ENCODE measurements at places on chromosomes 1 and 21.

GRCh38 chr1:10556430-10557005, 81.8 kb downstream of the PEX14 start:
- DNase-seq, result no peak

DNA sequence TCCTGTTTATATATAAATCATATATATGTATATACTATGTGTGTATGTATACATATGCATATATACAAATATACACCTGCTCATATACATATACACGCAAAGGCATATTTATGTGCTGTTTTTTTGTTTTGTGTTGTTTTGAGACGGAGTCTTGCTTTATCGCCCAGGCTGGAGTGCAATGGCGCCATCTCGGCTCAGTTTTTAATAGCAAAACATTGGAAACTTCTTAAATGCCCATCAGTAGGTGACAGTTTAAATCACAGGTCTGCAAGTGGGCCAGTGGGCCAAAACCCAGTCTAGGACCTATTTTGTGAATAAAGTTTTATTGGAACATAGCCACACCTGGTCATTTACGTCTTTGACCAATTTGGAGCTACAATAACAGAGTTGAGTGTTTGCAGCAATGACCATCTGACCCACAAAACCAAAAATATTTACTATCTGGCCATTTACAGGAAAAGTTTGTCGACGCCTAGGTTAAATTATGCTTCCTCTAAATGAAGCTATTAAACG, 132.3 kb downstream of the TOMM20 start:
- DNase-seq, result no peak

- DNase-seq, result no peak
Observed at GRCh38 chr1:31444725-31445448, 31.9 kb downstream of the SERINC2 start.

GRCh38 chr1:111446967-111447892, 1.8 kb downstream of the WDR77 start:
- DNase-seq, result no peak

DNA sequence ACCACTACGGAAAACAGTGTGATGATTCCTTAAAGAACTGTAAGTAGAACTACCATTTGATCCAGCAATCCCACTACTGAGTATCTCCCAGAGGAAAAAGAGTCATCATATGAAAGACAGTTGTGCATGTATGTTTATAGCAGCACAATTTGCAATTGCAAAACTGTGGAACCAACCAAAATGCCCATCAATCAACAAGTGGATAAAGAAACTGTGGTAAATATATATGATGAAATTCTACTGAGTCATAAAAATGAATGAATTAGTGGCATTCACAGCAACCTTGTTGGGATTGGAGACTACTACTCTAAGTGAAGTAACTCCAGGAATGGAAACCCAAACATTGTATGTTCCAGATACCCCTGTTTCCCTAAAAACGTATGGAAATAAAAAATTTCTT, 337.0 kb upstream of the PTBP2 start:
- no peak for DNase-seq

GRCh38 chr1:2195785-2196184, 1.2 kb upstream of the FAAP20 start:
- DNase-seq, result no peak

- no peak for DNase-seq
Observed at GRCh38 chr1:197073978-197074377, 6.9 kb upstream of the F13B start.

DNA sequence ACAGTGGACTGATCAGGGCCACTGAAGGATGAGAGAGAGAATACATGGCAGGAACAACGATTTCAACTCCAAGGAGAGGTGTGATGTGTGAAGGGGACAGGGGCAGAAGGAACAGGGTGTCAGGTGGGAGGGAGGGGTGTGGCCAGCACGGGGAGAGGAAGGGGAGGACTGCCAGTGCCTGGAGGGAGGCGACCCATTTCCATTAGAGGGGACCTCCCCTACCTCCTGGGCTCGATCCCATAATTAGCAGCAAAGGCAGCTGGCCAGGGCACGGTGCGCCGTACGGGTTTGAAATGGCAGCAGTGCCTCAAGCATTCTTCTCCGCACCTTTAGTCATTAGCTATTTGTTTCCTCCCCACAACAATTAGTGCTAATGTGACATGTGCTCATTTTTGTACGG, 22.7 kb downstream of the CRYAA start:
- no peak for DNase-seq

DNA sequence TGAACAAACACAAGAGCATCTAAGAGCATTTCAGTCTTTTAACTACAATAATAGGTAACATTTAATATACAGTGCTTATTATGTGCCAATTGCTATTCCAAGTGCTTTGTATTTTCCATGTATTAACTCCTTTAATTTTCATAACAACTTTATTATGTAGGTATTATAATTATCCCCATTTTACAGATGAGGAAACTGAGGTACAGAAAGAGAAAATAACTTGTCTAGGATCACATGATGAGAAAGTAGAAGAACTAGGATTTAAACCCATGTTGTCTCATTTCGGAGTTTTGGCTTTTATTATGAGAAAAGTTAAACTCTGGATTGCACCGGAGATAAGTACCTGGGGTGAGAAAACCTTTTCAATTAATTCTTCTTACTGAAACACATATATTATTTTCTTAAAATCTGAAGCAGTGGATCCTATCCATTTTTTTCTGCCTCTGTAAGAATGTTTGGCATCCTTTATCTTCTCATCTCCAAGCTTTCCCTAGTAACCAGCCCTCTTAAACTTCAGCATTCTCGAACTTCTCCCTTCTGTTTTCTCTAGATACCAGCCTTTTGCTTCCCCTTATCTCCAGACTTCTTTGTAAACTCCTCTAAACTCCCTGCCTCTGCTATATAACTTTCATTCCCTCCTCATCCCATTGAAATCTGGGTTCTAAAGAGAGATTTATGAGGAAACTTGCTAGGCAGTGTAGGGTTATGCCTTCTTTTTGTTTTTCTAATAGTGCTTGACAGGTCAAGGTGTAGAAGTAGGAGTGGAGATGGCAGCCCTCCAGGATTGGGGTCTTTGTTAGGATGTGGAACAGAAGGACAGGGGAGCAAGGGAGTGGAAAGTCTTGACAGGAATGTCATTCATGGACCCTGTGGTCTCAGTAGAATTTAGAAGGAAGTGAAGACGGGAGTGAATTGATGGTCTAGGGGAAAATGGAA, 28.3 kb downstream of the POU2F1 start:
- no peak for DNase-seq

DNA sequence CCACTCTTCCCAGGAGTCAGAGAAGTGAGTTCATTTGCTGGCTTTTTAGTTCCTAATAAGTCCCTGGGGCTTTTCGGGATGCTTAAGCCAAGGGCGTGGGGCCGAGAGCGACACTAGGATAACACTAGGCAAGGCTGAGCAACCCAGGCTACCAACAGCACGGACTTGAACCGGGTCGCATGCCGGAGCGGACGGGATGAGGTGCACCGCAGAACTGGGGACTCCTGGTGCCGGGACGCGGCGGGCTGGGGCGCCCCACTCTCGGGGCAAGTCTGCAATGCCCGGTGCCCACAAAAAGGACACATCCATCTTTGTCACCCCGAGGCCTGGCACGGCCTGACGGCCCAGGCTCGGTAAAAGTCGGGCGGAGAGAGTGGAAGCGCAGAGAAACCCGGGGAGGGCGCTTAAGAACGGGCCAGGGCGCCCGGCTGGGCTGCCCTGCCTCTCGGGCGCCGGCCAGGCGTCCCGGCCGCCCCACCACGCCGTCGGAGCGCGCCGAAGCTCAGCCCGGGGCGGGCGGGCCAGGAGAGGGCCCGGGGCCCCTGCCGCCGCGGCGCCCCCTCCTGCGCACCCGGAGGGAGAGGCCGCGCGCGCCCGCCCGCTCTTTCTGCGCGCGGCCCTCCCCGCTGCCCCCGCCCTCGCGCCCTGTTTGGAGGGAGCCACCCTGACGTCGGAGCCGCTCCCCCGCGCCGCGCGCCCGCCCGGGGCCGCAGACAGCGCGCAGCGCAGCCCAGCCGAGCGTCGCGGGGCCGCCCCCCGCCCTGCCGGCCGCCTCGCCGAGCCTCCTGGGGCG, at the start of gene NBL1:
Gene NBL1 (plus strand): TSS at position 710 of the 793 bp plus-strand sequence. CDS start 10,720 bp downstream, outside the sequence.
- peak; percentile 79 for DNase-seq

- DNase-seq, result no peak
Observed at GRCh38 chr1:240562111-240562590, 49.8 kb downstream of the GREM2 start.

- no peak for DNase-seq
Observed at GRCh38 chr1:201427963-201428362, 6.4 kb upstream of the TNNI1 start.

DNA sequence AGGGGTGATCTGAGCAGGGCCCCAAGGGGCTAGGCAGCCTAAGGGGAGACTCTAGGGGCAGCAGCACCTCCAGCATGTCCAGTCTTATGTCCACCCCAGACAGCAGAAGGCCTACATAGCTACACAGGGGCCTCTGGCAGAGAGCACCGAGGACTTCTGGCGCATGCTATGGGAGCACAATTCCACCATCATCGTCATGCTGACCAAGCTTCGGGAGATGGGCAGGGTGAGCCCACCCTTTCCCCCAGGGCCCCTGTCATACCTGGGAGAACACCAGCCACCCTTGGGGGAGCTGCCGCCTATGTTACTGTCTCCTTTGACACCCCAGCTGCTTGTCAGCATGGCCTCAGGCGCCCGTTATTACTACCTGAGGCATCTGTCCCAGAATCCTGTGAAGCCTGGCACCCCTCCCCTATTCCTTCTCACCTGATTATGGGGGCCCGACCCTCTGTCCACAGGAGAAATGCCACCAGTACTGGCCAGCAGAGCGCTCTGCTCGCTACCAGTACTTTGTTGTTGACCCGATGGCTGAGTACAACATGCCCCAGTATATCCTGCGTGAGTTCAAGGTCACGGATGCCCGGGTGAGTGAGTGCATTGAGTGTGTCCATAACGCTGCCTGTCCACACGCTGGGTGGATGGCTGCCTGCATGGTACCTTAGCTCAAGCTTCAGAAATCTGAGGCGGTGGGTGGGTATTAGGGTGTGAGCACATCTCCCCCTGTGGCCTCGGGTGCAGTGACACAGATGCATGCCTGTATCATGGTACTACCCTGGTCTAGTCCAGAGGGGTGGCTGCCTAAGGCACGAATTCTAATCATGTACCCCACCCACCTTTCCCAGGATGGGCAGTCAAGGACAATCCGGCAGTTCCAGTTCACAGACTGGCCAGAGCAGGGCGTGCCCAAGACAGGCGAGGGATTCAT, 29.7 kb upstream of the KDM4A start:
- no peak for DNase-seq

GRCh38 chr1:54329312-54330003, 76.7 kb downstream of the SSBP3 start:
- no peak for DNase-seq

DNA sequence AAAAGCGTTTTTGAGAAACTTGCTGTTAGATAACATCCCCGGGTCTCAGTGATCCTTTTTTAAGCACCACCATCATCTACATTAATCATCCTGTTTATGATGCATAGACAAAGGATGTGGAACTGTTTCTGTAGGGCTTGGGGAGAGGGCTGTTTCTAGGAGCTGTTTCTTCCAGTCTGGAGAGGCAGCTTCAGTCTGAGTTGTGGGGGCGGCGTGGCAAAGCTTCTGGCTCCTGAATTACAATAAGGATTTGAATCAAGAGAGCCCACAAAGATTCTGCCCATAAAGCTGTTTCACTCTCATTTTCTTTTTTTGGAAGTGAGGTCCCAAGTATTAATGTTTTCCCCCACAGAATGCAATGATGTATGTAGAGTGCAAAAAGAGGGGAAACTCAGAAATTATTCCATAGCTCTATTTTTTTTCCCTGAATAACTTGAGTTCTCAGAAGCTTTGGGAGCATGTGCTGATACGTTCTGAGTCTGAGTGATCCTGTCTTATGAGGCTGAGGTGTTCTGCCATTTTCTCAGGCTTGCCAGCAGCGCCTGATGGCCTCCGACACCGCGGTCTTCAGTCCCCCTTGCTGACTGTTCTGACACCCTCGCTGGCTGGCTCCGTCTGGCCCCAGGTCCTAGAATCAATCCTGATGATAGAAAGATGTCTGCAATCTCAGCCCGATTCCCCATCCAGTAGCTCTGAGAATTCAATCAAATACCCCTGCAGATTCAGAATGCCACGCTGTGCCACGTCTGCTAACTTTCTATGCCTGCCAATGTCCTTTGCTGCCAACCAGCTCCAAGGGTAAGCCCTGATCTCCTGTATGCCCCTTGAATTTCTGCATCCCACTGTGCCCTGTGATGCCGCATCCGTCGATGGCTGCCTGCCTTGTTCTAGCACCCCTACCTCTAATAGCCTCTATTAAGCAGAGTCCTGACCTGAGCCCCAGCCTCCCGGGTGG, 92.4 kb upstream of the AKT3 start:
- no peak for DNase-seq

DNA sequence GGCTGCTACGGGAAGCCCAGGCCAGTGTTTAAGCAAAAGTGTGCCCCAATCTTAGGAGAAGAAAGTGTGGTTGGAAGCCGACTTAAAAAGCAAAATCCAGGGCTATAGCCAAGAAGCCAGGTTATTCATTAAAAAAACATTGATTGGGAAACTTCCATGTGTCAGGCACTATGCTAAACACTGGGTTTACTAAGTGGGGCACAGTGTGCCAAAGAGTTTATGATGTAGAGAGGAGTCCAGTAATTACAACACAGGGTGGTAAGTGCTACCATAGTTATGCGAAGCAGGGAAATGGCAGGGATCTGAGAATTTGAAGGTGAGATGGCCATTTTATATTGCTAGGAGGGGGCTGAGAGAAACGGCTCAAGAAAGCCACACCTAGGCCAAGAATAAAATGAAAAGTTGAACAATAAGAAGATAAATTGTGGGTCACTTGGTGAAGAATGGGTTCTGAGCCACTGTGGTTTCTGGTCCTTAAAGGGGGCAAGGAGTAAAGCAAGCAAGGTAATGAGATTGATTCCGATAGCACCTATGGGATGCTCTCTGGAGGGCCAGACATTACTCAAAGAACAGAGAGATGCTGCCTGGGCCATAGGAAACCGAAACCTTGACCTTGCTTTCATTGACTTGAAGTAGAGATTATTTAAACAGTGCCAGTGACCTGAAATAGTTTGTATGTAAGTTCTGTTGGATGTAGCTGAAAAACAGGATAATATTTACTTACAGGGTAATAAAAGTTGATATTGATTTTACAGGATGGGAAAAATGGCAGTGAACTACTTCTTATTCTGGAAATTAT, 177.8 kb downstream of the GIPC2 start:
- DNase-seq, result no peak

DNA sequence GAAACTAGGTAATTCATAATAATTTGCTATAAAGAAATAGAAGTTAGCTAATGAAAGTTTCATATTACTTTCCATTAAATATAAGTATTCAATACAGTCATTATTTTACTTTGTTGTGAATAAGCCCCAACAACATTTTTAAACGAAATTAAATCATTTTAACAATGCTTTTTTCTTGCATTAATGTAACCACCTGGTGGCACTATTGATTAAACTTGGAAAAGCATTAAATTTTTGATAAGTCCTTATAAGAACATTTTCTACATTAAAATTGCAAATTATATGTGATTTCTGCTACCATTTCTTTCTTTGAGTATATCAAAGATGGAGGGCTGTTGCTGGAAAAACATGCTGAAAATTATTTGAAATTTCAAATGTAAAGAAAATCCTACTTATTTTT, 918.8 kb upstream of the TMPRSS15 start:
- DNase-seq, result no peak

DNA sequence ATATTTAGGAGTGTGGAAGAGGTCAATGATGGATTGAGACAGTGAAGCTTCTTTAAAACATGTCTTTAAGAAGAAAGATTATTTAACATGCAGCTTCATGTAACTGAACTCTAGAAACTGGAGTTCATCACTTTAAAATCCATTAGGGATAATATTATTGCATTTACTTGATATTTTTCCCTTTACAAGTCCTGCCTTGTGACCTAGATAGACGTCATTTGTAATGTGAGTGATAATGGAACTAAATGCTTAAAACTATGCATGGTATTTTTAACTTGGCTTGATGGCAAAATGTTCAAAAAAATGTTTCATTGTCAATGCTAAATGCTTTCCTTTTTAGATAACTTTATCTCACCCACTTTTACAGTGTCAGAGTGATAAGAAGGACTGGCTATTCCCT, 723.7 kb downstream of the RWDD3 start:
- no peak for DNase-seq
